Ovary (tissue), 10 donors: ENCODE measurements at places on chromosomes 16 and 17. TPM values are rescaled to one million over a fixed set of nuclear protein-coding genes. Genes with fewer than 3 reads are reported as not detected.

Gene BIRC5
- 1.4 TPM for total RNA-seq

Gene SPPL2C
- total RNA-seq, result not detected

Gene CHST4
- 0.66 TPM for total RNA-seq

- H3K4me1 ChIP-seq, result peaks cover 22% of the 10 kb centered on the region
- no peaks in the 10 kb centered on the region for H3K27me3 ChIP-seq
- H3K27ac ChIP-seq, result no peak overlapping the region
- peak; percentile 62 for DNase-seq
Observed at GRCh38 chr17:82330322-82331239, 3.0 kb downstream of the SECTM1 start.

GRCh38 chr17:12431188-12431587 is 234.5 kb upstream of the MYOCD start:
- DNase-seq, result no peak
- no peaks in the 10 kb centered on the region for H3K36me3 ChIP-seq
- no peaks in the 10 kb centered on the region for H3K27me3 ChIP-seq
- H3K27ac ChIP-seq, result no peak overlapping the region
- H3K4me1 ChIP-seq, result no peaks in the 10 kb centered on the region
- H3K4me3 ChIP-seq, result no peak overlapping the region

GRCh38 chr17:42706732-42707131 is 24.4 kb downstream of the CNTNAP1 start:
- H3K36me3 ChIP-seq, result peaks cover 2% of the 10 kb centered on the region
- H3K4me3 ChIP-seq, result no peak overlapping the region
